ENCODE measurements at places on chromosomes 1 and 21. TPM values are rescaled to one million over a fixed set of nuclear protein-coding genes. Genes with fewer than 3 reads are reported as not detected.

The DIRAS3 gene
- 3.9 TPM for polyA plus RNA-seq

The FHAD1 gene
- 2.1 TPM for polyA plus RNA-seq

The TRMT1L gene
- 16.1 TPM for polyA plus RNA-seq

The ACTL8 gene
- not detected for polyA plus RNA-seq

The ELF3 gene
- polyA plus RNA-seq = 0.15 TPM

The ADORA3 gene
- polyA plus RNA-seq = 1.2 TPM

The LCE1C gene
- not detected for polyA plus RNA-seq

The C1orf226 gene
- polyA plus RNA-seq = 1.7 TPM

Measured in hindlimb muscle (tissue), 1 donor.